Kidney (tissue), 22 donors: ENCODE measurements at places on chromosomes 7 and 10.

DNA sequence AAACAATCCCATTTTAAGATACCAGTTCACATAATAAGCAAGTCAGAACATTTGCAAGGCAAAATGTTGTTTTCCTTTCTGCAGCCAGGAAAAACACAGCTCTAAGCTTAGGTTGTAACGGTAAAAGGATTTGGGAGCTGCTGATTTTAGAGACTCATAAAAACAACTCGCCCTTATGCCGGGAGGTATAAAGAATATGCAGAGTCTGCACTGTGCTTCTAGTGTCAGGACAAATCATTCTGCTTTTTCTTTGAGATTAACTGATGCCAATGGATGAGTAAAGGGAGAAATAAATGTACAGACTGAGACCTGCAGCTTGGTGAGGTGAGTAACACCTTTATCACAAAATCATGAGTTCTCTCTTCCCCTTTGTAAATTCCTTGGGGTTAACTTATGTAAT lies 2.0 kb upstream of the SFR1 start:
- DNase-seq, result no peak

DNA sequence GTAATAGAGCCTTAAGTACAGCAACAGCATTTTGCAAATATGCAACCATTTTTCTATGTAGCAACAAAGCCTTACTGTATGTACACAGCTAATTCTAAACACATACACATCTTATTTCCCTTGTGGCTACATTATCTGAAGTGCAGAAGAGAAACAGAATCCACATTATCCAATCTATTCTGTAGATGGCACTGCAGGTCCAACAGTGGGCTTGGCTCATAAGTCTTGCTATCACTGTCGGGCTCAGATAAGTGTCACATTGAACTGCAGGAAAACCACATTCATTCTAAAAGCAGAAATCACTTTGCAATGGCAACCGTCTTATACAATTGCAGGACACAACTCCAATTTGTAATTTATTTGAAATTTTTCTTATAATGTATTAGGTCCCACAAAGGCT lies 109.8 kb upstream of the NOBOX start:
- DNase-seq, result no peak

- DNase-seq, result no peak
Observed at GRCh38 chr10:86152354-86152753, 214.2 kb downstream of the GRID1 start.

DNA sequence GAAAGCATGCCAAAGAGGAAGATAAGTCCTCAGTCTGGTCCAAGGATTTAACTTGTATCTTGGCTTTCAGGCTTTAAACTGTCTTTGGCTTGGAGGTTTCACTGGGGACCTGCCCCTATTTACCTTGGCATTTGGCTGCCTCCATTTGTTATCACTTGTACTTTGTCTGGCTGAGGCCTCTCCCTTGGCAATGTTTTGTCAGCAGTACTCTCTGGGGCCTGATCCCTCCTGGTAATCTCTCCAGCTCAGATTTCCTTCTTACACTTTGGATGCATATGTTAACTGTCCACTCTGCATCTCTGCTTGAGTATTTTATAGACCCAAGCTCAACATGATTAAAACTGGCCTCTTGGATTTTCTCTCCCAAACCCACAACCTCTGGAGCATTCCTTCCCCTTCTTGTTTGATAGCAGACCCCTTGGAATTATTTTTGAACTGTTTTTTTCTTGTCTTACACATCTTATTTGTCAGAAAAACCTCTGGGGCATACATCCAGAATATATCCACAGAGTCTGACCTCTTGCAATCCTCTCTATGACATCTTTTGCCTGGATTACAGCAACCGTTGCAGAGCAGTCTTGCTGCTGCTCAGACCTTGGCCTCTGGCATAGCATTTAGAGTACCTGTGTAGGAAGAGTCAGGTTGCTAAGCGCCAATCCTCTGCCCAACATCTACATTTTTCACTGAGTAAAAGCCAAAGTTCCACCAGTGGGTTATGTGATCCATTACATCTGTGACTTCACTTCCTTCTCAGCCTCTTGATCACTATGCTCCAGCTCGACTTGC lies 35.2 kb downstream of the ZNF487 start:
- no peak for DNase-seq

GRCh38 chr7:140521421-140521820 lies 42.1 kb upstream of the MKRN1 start:
- no peak for DNase-seq

GRCh38 chr10:21493784-21494183 lies 31.7 kb downstream of the SKIDA1 start:
- no peak for DNase-seq

DNA sequence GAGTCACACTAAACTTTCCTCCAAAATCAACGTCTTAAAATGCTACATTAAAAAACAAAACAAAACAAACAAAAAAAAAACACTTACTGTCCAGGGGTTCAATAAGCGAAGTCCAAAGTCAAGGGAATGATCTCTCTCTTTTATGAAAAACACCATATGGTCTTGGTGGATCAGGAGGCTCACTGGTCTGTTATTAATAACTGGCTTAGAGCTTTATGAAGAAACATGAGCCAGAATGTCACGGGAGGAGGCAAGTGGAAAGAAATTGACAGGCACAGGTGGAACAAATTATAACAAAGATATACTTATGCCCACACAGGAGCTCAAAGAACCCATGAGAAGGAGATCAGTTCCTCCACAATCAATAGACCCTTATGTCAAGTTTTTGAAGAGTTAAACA lies at the start of gene MRLN:
Gene MRLN, minus strand, starts transcription at position 189 of the 400 bp plus-strand sequence.
- no peak for DNase-seq

DNA sequence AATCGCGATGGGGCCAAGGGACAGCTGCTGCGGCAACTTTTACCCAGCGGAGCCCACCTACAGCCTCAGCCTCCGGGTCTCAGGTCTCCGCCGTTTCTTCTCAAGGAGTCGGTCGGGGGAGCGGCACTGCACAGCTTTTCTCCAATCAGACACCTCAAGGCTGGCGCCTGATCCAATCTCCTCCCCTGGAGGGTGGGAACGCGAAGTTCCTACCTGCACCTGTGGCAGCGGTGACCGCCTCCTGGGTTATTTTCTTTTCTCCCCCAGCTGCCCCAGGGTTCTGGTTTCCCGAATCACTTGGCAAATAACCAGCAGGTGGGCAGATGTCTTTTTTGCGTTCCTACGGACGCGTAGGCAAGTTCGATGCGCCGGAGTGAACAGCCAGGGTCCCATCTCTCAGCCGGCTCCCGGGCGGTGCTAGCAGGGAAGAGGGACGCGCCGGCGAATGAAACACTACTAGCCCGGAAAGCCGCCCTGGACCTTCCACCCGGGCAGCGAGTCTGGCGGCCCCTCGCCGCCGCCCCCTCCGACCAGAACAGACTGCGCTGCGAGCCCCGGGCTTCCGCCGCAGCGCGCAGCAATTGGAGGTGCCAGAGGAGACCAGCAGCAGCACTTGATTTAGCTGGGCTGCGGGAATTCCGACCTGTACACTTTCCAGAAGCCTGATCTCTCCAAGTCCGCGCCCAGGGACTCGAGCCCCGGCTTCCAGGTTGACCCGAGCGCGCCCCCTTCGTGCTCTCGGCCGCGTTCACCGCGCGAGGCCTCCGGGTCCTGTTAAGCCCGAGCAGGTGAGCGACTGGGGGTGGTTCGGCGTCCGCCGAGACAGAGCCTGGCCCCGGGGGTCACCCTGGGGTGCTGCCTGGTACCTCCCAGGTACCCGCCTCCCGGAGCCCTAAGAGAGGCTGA lies at the start of gene PRR15:
Gene PRR15, plus strand, starts transcription at position 246 of the 906 bp plus-strand sequence. CDS start 2,495 bp downstream, outside the sequence.
- DNase-seq, result peak; percentile 82

DNA sequence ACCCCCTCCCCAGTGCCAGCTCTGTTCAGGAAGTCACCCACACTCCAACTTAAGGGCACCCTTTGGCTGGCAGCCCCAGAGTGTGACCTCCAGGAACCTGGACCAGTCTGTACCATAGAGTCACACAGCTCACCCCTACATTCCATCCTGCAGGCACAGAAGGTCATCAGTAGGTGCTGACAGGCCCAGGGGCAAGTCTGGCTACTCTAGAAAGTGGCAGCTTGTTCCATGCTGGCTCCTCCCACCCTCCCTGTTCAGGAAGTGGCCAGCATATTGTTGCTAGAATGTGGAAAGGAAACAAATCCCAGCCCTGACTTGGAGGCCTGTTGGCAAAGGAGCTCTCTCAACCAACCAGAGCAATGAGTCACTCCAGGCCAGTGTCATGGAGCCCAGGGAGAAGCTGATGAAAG lies 3.2 kb upstream of the NCOA4 start:
- no peak for DNase-seq
